Effector memory CD8-positive, alpha-beta T cell (primary cell): ENCODE measurements at places on chromosomes 12 and 14.

- no peaks in the 10 kb centered on the region for H3K4me1 ChIP-seq
- DNase-seq, result no peak
- no peak overlapping the region for H3K27ac ChIP-seq
- no peaks in the 10 kb centered on the region for H3K36me3 ChIP-seq
- H3K27me3 ChIP-seq, result peaks cover 14% of the 10 kb centered on the region
- no peak overlapping the region for H3K4me3 ChIP-seq
These were observed 22.1 kb upstream of the NAP1L1 start for GRCh38 chr12:76106631-76107030.

DNA sequence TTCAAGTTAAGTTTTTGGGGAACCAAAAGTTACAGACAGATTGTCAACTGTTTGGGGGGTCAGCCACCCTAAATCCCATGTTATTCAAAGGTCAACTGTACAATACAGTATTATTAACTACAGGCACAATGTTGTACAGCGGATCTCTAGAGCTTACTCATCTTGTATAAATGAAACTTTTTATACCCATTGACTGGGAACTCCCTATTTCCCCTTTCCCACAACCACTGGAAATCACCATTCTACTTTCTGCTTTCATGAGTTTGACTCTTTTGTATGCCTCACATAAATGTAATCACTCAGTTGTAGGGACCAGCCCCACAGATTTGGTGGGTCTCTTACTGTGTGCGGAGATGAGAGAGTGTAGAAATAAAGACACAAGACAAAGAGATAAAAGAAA lies 57.8 kb downstream of the SLCO1B3 start:
- no peaks in the 10 kb centered on the region for H3K27me3 ChIP-seq
- DNase-seq, result no peak
- no peaks in the 10 kb centered on the region for H3K36me3 ChIP-seq
- H3K4me1 ChIP-seq, result no peaks in the 10 kb centered on the region
- no peak overlapping the region for H3K27ac ChIP-seq
- H3K4me3 ChIP-seq, result no peak overlapping the region

- no peak overlapping the region for H3K4me3 ChIP-seq
- H3K4me1 ChIP-seq, result peaks cover 16% of the 10 kb centered on the region
- no peaks in the 10 kb centered on the region for H3K27me3 ChIP-seq
- peak overlapping the region; percentile 12 for H3K27ac ChIP-seq
These were observed 36.3 kb downstream of the PPP2R5C start for GRCh38 chr14:101797856-101798255.

DNA sequence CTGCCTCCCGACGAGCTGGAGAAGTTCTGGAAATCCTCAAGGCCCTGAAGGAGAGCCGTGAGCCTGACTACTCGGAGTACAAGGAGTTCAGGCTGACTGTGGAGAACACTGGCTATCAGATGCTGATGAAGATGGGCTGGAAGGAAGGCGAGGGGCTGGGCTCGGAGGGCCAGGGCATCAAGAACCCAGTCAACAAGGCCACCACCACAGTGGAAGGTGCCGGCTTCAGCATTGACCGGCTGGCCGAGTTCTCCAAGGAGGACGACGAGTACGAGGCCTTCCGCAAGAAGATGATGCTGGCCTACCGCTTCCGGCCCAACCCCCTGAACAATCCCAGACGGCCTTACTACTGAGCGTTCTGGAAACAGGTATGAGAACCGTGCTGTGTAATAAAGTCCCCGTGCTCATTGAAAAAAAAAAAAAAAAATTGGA lies 366.1 kb upstream of the ATXN7L3B start:
- H3K27me3 ChIP-seq, result no peaks in the 10 kb centered on the region
- H3K36me3 ChIP-seq, result no peaks in the 10 kb centered on the region
- no peaks in the 10 kb centered on the region for H3K4me1 ChIP-seq
- no peak overlapping the region for H3K27ac ChIP-seq

- no peak overlapping the region for H3K4me3 ChIP-seq
- DNase-seq, result no peak
- no peak overlapping the region for H3K27ac ChIP-seq
- H3K36me3 ChIP-seq, result peaks cover 4% of the 10 kb centered on the region
These were observed 112.0 kb upstream of the TMPO start for GRCh38 chr12:98403385-98403784.

DNA sequence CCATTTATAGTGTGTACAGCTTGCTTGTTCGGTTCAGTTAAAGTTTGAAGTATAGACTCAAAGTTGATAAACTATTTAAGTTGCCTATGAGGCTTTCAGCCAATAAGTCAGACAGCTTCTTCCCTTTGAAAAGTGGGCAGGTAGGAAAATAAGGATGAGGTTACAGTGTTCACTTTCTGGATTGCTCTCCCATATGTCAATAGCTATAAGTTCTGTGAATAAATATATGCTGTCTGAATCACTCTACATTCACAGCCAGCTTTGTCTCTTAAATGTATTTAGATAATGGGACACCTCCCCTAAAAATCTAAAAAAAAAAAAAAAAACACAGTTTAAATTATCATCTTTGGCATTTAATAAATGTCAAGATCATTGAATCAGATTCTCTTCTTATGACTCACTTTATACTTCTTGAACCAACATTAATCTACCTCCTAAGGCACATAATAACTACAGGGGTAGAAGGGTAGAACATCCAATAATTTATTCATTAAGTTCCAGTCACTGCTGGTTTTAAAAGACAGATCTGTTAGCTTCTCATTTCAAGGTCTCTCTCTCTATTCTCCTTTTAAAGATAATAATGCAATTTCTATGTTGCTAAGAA lies 126.4 kb upstream of the PCED1B start:
- H3K4me1 ChIP-seq, result peaks cover 3% of the 10 kb centered on the region
- H3K4me3 ChIP-seq, result no peak overlapping the region
- no peak overlapping the region for H3K27ac ChIP-seq
- no peak for DNase-seq
- H3K36me3 ChIP-seq, result no peaks in the 10 kb centered on the region

- H3K27me3 ChIP-seq, result no peaks in the 10 kb centered on the region
- H3K27ac ChIP-seq, result no peak overlapping the region
- DNase-seq, result no peak
- peaks cover 1% of the 10 kb centered on the region for H3K4me1 ChIP-seq
These were observed 5.7 kb downstream of the SLC4A8 start for GRCh38 chr12:51430196-51430895.

GRCh38 chr12:72888693-72889092 lies 616.5 kb downstream of the TRHDE start:
- no peaks in the 10 kb centered on the region for H3K27me3 ChIP-seq
- H3K27ac ChIP-seq, result no peak overlapping the region
- no peak for DNase-seq
- H3K4me1 ChIP-seq, result no peaks in the 10 kb centered on the region
- H3K36me3 ChIP-seq, result no peaks in the 10 kb centered on the region

DNA sequence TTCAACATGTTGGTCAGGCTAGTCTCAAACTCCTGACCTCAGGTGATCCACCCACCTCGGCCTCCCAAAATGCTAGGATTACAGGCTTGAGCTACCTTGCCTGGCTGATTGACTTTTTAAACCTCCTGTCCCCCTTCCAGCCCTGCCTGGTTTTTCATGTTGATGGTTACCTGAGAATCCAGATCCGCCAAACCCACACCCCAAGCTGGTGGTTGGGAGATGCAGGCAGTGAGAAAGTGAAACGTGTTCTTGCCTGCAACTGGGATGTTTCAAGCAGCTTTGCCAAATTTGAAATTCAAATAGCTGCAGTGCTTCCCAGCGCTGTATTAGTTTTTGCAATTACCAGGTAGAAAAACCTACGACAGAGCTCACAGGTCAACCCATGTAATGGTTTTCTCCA lies 238.3 kb upstream of the PWP1 start:
- H3K4me3 ChIP-seq, result no peak overlapping the region
- H3K36me3 ChIP-seq, result no peaks in the 10 kb centered on the region
- H3K27me3 ChIP-seq, result no peaks in the 10 kb centered on the region

GRCh38 chr14:21092273-21093011 lies 6.0 kb downstream of the ZNF219 start:
- no peak overlapping the region for H3K4me3 ChIP-seq
- H3K4me1 ChIP-seq, result peaks cover 15% of the 10 kb centered on the region
- peak; percentile 95 for DNase-seq
- peak overlapping the region; percentile 84 for H3K27ac ChIP-seq
- H3K36me3 ChIP-seq, result peaks cover 19% of the 10 kb centered on the region

DNA sequence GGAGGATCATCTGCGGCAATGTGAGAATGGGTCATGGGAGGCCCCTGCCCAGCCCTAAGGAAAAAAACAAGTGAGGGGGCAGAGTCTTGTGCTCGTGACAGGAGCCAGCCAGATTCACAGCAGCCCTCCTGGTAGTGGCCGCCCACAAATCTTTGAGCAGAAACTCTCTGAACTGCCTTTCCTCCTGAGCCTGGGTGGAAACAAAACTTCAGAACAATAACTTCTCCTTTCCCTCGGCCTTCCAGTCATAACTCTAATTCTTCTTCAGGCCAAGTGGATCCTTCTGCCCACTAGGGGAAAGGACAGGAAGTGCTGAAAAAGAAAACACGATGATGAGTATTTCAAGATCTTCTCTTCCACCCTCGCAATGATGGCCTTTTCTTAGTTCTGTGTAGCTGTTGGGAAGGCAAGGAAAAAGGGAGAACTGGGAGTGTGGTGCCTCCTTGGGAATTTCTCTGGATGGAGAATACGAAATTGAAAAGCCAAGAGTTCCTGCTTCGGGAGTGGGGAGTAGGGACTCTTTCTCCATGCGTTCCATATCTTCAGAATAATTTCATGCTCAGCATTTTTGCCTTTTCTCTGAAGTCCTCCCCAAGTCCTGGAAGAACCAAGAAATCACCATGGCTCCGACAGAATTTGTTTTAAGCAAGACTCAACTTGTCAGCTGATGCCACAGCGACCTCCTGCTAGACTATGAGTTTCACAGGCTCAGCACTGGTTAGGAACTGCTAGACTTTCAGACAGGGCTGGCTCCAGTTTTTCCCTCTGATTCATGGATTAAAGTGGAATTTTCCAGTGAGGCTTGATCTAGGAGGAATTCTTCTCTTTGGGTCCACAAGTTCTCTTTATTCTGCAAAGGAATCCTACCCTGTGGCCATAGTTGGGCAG lies 188.9 kb downstream of the CAND1 start:
- no peak overlapping the region for H3K4me3 ChIP-seq
- no peaks in the 10 kb centered on the region for H3K4me1 ChIP-seq
- DNase-seq, result no peak

- peak overlapping the region; percentile 84 for H3K4me3 ChIP-seq
- peaks cover 24% of the 10 kb centered on the region for H3K4me1 ChIP-seq
- no peaks in the 10 kb centered on the region for H3K27me3 ChIP-seq
- peak overlapping the region; percentile 94 for H3K27ac ChIP-seq
- H3K36me3 ChIP-seq, result peaks cover 31% of the 10 kb centered on the region
- no peak for DNase-seq
These were observed 759 bp upstream of the KLC1 start for GRCh38 chr14:103628221-103628683.

DNA sequence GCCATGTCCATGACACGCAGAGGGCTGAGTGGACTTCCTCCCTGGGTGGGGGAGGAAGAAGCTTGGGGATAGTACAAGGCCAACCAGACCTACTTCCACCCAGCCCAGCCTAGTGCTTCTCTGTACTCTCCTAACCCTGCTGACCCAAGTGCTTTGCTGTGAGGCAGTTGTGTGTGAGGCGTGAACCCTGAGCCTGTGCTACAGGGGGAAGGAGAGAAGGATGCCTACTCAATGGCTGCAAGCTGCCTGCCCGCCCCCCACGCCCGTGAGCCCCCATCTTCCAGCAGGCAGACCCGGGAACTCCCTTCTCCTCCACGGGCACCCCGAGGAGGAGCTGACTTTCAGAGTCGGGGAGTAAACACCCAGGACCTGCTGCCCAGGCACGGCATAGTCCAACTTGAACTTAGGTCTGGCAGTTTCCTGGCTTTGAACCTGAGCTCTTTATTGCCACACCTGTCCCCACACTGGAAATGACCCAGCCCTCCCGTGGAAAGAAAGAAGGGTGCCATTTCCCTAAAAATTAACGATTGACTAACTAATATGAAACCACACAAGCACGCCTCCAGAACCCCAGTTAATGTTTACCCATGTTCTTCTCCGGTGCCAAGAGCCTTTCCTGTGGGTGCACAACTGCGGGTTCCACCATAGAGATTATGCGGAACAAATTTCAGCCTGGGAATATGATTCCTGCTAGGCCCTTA lies 10.8 kb downstream of the ALDH2 start:
- no peak for DNase-seq
- no peak overlapping the region for H3K4me3 ChIP-seq
- peaks cover 2% of the 10 kb centered on the region for H3K4me1 ChIP-seq
- no peaks in the 10 kb centered on the region for H3K36me3 ChIP-seq

DNA sequence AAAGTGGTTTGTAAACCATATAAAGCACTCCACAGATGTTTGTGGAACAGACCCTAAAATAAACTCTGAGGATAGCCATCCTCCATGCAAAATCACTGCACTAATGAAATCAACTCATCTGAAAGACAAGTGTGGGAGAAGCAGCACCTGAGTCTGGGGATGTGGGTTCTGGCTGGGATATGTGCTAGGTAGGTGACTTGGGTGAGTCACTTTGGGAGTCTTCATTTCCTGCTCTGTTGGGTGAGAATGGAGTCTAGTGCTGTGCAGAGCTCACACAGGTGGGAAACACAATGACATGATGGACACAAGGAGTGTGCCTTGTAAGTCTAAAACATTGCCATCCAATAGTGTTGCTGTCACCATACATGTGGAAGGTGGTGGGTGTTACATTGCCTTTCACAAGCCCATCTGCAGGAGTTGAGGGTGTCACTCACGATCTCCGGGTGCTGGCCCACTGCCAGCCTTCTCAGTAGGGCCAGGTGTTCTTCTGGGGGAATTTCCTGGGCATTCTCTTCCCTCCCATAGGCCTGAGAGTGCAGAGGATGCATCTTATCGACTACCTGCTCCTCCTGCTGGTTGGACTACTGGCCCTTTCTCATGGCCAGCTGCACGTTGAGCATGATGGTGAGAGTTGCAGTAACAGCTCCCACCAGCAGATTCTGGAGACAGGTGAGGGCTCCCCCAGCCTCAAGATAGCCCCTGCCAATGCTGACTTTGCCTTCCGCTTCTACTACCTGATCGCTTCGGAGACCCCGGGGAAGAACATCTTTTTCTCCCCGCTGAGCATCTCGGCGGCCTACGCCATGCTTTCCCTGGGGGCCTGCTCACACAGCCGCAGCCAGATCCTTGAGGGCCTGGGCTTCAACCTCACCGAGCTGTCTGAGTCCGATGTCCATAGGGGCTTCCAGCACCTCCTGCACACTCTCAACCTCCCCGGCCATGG lies 2.0 kb downstream of the SERPINA4 start:
- H3K27ac ChIP-seq, result no peak overlapping the region

DNA sequence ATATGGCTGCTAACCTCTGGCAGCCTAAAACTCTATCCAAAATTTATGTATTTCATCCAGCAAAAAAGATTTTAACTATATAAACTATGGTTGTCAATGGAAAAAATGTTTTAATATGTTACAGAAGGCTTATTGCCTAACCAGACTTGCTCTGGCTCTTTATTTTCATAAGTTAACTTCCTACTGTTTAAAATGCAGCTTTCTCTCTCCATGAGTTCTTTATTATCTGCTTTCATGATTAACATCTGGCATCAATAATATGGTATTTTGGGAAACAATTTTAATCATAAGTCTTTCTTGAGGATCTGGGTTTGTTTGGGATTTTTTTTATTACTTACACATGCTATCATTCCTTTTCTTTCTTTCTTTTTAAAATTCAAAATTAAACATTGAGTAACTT lies 20.5 kb downstream of the KERA start:
- no peak overlapping the region for H3K4me3 ChIP-seq
- no peak for DNase-seq
- H3K4me1 ChIP-seq, result no peaks in the 10 kb centered on the region
